ENCODE measurements at places on chromosomes 12 and 14.

GRCh38 chr14:92436115-92436776 is 77.3 kb upstream of the RIN3 start:
- no peak for DNase-seq

GRCh38 chr14:83347874-83348273 is 1814.2 kb upstream of the SEL1L start:
- DNase-seq, result no peak

DNA sequence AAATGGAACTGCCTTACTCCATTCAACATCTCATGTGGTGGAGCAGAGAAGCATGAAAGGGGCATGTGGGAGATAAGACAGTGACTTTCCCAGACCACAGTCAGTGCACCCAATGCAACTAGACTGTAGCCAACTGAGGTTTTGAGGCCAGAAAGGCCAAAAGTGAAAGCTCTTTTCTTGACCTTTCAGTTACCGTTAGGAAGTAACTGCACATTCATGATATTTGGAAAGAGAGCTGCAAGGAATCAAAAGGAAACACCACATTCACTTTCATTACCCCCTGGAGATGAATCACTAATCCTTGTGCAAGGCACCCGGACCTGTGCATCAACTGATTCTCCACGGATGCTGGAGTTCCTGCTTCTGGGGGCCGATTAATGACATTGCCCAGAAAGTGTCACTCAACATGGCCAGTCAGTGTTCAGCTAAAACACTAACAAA is 72.9 kb upstream of the ELK3 start:
- DNase-seq, result no peak

DNA sequence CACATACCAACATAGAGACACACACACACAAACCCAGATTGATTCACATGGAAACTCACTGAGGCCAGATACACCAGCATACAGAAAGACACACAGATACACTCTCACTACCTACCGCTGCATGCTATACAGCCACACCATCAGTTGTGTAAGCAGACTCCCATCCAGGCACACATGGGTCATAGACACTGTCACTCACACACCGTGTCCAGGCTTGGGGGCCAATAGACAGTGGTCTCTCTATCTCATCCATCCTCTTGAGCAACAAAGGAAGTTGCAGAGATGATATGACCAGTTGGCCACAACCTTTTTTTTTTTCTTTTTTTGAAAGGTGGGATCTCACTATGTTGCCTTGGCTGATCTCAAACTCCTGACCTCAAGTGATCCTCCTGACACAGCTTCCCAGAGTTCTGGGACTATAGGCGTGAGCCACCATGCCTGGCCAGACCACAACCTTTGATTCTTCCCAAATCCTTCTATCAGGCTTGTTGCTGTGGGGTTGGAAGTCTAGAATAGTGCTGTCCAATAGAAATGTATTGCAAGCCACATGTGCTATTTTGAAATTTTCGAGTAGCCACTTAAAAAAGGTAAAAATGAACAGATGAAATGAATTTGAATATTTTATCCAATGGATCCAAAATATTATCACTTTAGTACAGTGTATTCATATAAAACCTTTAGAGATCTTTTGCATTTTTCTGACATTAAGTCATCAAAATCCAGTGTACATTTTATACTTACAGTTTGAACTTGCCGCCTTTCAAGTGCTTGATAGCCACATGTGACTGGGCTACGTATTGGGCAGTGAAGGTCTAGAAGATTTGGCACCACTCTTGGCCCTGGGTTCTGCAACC is 7.4 kb downstream of the LRP1-AS start:
- DNase-seq, result no peak

DNA sequence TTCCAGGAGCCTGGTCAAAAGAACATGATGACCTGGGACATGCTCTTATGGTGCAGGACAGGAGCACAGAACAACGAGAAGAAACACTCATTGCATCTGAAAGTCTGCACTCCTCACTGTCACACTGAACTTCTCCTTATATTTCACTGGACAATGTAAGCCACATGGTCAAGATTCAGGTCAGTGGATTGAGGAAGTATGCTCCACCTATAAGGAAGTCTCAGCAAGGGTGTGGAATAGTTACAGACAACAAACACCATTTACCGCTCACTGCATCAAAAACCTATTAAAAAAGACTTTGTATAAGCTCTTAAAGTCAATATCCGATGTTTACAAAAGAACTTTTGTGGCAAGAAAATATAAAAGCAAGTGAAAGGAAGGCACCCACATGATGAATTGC is 153.1 kb upstream of the FOXG1 start:
- no peak for DNase-seq

- no peak for DNase-seq
Observed at GRCh38 chr12:89461649-89462612, 62.7 kb downstream of the GALNT4 start.

DNA sequence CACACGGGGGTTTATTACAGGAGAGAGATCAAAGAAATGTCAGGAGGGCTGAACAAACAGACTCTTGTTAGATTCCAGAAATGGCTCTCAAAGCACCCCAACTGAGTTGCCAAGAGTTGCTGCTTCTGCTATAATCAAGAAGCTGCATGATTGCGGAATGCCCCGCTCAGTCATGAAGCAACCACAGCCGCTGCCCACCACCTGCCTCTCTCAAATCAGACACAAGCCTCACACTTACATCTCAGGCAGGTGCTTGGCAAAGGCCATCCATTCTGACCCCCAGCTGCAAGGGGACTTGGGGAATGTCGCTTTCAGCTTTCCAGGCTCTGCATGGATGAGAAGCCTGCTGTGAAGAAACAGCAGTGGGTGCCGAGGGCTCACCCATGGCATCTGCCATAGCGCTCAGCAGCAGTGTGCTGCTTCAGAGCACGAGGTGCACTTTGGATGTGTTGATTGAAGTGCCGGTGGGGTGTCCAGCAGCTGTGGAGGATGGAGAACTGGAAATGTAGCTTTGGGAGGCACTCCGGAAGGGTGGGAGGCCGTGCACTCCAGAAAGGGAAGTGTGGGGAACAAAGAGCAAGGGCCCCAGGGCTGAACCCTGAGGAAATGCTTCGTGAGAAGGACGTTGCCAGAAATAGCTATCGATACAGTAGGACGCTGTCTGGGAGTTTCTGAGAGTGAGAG is 37.7 kb downstream of the LRRC74A start:
- no peak for DNase-seq

DNA sequence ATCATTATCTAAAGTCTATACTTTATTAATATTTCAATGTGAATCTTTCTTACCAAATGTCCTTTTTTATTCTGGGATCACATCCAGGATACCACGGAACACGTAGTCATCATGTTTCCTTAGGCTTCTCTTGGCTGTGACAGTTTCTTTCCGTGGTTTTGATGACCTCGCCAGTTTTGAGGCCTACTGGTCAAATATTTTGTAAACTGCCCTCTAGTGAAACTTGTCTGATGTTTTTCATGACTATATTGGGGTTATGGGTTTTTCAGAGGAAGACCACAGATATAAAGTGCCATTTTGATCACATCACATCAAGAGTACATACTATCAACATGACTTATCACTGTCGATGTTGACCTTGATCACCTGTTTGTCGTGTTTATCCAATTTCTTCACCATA is 14.1 kb upstream of the SERPINA6 start:
- no peak for DNase-seq

GRCh38 chr12:105330283-105330930 is at the start of gene C12orf75:
Gene C12orf75, plus strand, starts transcription at chr12:105330691. Its CDS starts 201 bp downstream, at chr12:105330892.
- peak; percentile 79 for DNase-seq

DNA sequence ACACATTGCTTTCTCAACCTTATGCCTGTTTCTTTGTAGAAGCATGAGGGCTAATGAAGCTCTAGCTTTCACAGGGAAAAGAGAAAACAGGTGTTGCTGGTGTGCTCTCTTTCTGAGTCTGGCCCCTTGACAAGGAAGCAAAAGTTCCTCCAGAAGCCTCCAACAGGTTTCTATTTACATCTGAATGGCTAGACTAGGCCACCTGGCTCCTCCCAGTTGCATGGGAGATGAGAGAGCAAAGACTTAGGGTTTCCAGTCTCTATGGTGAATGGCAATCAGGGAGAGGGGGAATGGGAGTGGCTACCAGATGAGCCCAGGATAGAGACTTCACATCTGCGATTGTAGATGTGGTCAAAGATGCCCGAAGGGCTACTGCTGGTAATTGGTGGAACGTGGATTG is 138.1 kb upstream of the PLXNC1 start:
- DNase-seq, result no peak

DNA sequence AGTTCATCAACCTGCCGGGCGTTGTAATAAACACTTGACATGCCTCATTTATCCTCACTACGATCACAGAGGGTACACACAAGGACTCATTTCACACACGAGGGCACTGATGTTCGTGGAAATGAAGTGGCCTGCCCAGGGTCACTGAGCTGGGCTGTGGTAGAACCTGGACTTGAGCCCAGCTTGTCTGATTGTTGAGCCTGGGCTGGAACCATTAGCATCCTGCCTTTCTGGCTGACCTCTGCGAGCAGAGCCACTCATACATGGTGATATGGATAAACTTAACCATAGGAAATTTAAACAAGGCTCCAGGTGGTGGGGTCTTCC is 16.6 kb upstream of the JDP2 start:
- no peak for DNase-seq

DNA sequence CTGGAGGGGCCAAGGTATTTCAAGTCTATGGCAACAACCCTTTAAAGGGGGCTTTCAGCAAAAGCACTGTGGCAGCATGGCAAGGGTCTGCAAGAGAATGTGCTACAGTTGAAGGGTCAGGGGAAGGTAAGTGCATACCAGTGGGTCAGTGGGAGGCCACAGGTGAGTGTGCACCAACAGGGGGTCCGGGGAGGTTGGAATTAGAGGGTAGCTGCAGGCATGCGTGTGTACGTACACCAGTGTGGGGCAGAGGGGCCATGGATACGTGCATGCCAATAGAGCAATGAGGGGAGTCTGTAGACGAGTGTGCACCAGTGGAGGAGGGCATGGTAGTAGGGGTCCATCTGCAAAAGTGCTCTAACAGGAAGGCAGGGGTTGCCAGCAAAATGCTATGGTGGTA is 448.9 kb downstream of the NAV3 start:
- no peak for DNase-seq

GRCh38 chr12:100189636-100190394 is 10.8 kb upstream of the ACTR6 start:
- no peak for DNase-seq

- no peak for DNase-seq
Observed at GRCh38 chr12:52364061-52364460, 3.2 kb downstream of the KRT85 start.

DNA sequence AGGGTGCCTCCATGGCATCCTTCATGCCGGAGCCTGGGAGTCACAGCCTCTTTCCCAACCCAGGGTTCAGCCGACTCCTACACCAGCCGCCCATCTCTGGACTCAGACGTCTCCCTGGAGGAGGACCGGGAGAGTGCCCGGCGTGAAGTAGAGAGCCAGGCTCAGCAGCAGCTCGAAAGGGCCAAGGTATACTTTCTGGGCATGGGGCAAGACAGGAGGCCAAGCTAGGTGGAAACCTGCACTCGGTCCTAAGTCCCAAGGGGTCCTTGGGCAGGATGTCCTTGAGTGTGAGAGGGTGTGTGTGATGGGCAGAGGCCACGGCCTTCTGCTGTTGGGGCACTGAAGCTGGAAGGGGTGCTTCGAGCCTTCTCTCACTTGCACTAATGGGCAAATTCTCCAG is 5.0 kb downstream of the CACNB3 start:
- DNase-seq, result no peak

DNA sequence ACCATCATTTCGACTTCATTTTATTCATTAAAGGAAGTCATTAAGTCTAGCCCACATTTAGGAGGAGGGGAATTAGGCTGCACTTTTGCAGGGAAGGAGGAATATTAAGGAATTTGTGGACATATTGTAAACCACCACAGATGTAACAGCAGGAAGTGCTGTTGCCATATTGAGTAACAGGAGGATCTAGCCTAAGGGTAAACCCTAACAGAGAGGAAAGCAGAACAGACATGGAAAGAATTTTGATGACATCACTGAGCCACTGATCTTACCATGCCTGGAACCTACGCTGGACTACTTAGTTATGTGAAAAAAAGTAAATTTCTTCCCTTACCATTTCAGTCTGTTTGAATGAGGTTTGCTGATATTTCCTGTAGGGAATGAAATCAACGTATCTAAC is 100.7 kb upstream of the ATF7IP start:
- DNase-seq, result no peak

DNA sequence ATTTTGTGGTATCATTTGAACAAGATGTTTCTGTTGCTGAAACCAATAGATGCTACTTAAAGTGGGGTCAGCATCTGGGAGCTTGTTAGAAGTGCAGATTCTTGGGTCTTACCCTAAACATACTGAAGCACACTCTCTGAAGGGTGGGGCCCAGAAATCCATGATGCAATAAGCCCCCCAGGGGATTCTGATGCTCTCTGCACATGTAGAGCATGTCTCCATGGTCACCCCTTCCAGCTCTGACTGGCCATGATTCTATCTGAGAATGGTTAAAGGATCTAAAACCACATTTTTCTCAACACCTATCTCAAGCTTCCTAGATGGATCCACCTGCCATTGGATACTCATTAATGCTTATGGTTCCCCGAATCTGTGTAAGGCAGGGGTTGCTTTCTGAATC is 20.4 kb downstream of the JDP2 start:
- DNase-seq, result no peak
